Large intestine (tissue), 12 donors: ENCODE measurements at places on chromosomes 11 and 22. TPM values are rescaled to one million over a fixed set of nuclear protein-coding genes. Genes with fewer than 3 reads are reported as not detected.

GRCh38 chr22:20865875-20866445, 7.2 kb downstream of the SNAP29 start:
- DNase-seq: no peak

- no peak for DNase-seq
Measured at GRCh38 chr22:45526768-45527360, 24.2 kb downstream of the FBLN1 start.

DNA sequence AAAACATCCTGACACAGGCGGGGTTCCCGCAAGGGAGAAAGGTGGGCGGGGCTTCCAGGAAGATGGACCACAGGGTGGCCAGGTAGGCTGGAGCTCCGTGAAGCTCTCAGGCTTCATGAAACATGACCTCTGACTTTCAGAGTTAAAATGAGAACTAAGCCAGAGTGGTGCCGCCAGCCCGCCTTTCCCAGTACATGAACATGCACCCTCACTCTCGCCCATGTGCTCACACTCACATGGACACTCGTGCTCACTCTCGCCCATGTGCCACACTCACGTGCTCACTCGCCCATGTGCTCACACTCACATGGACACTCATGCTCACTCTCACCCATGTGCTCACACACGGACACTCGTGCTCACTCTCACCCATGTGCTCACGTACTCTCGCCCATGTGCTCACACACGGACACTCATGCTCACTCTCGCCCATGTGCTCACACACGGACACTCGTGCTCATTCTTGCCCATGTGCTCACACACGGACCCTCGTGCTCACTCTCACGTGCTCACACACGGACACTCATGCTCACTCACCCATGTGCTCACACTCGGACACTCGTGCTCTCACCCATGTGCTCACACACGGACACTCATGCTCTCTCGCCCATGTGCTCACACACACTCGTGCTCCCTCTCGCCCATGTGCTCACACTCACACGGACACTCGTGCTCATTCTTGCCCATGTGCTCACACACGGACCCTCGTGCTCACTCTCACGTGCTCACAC, 10.0 kb downstream of the RNH1 start:
- no peak for DNase-seq

DNA sequence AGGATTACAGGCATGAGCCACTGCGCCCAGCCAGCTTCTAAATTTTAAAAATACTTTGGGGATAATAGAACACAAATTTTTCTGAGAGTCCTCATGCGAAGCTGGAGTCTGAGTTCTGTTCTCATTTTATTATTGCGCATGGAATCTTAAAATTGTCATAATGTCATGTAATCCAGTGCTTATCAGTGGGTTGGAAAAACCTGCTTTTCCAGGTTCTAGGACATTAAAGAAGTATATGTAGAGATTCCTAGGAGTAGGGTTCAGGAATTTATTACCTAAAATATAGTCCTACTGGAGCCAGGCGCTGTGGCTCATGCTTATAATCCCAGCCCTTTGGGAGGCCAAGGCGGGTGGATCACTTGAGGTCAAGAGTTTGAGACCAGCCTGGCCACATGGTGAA, 4.6 kb upstream of the E2F8 start:
- DNase-seq: no peak

- DNase-seq: peak; percentile 40
Measured at GRCh38 chr11:19777039-19777376, 64.4 kb downstream of the NAV2 start.

DNA sequence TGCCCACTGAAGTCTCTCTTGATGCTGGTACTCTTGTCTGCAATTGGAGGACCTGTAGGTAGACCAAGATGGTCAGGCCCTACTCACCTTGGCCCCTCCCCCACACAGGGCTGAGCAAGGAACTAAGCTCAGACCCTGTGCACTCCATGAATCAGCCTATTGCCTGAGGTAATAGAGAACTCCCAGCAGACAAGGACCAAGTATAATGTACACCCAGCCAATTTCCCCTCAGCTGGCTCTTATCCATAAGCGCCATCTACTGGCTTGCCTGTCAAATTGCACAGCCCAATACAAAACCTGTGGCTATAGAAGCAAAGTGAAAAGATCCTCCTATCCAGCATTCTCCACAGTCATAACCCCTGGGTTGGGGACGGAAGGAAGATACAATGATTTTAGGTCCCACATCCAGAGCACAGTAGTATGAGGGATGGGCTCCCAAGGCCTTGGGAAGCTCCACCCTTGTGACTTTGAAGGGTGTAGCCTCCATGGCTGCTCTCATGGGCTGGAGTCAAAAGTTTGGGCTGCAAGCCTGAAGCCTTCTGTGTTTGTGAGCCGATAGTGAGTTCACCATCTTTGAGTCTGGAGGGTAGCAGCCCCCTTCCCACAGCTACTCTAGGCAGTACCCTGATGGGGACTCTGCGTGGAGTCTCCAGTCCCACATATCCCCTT, 56.0 kb downstream of the GLYATL2 start:
- peak; percentile 37 for DNase-seq

- DNase-seq: no peak
Measured at GRCh38 chr11:66555416-66555815, 8.7 kb downstream of the ACTN3 start.

DNA sequence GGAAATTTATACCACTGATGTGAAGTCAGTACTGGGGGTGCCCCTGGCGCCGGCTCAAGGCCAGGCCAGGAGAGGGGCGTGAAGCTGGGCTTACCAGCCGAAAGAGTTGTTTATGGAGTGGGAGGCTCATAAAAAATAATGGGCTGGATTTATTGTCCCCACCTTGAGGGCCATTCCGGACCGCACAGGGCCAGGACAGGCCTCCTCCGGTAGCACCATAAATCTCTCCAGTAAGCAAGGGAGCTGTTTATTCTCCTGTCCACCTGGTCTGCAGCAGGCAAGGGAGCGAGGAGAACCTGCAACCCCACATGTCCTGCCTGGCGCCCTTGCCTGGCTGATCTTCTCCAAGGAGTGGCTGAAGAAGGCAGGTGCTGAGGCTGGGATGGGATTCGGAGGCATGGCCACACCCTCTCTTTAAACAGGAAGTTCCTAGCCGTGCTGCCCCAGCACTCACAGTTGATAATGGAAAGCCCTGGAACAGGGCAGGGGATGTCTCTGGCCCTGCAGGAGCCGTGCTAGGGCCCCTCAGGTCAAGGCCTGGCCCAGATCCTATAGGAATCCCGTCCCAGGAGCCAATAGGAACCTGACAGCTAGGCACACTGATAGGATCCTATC, 65.1 kb downstream of the SCUBE1 start:
- peak; percentile 46 for DNase-seq

- DNase-seq: no peak
Measured at GRCh38 chr11:11841116-11841722, 553 bp upstream of the USP47 start.

GRCh38 chr11:96284917-96285316, 58.1 kb downstream of the MAML2 start:
- no peak for DNase-seq

- DNase-seq: no peak
Measured at GRCh38 chr11:64654958-64655541, 64.0 kb downstream of the SLC22A12 start.

- DNase-seq: no peak
Measured at GRCh38 chr11:26112264-26112663, 219.7 kb upstream of the ANO3 start.

DNA sequence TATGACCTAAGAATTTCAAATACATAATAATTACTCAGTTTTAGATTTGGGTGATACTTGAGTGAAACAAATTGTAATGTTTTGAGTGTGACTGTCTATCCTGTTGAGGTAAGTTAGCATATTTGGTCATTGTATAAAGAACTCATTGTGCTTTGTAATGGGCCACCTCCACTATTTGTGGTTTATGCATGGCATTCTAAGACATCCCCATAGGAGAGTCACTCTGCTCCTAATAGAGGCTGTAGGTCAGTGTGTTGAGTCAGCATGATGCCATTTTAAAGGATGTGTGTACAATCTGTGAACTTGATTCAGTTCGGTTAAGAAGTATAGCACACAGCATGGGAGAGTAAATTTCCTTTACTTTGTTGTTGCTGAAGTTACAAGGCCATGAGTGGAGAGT, 1112.4 kb downstream of the JRKL start:
- no peak for DNase-seq

DNA sequence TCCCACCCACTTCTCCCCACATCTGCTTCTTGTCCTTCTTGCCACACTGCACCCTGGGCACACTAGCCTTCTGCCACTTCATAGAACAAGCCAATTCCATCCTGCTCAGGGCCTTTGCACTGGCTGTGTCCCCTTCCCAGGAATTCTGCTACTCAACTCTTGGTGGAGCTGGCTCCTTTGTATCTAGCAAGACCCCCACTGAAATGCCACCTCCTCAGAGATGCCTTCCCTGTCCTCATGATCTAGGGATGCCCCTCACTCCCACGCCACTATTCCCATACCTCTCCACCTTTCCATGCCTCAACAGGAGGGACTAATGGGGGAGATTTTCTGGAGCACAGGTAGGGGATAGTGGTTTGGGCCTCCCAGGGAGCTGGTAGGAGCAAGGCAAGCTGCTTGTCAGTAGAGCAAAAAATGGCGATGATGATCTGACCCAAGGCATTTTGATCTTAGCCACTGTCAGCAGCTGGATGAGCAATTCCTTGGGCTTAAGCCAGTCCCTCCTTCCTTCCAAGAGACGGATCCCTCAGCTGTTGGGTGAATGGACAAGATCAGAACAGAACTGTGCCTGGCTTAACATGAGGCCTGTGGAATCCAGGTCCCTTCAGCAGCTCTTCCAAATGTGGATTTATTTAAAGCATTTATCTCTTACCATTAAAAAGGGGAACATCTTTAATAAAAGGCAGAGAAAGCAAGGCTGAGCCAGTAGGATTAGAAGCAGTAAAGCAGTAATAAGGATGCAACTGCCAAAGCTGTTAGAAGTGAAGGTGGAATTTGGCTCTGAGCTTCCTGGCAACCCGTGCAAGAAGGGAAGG, 4.0 kb upstream of the PRDM11 start:
- no peak for DNase-seq

- DNase-seq: no peak
Measured at GRCh38 chr22:19424186-19424500, 7.4 kb downstream of the HIRA start.

GRCh38 chr22:38164551-38164918, 17.1 kb downstream of the PLA2G6 start:
- DNase-seq: no peak

- DNase-seq: no peak
Measured at GRCh38 chr11:104061853-104062521, 25.5 kb downstream of the DDI1 start.

GRCh38 chr11:65116370-65117205, 913 bp downstream of the ZNHIT2 start:
- DNase-seq: peak; percentile 57

GRCh38 chr11:3837793-3838192, 3.0 kb downstream of the RHOG start:
- DNase-seq: no peak

Gene TRIM66
- 7.2 TPM for polyA plus RNA-seq

Gene CCDC15
- 2.5 TPM for polyA plus RNA-seq

Gene TXNRD2
- 22.5 TPM for polyA plus RNA-seq

Gene OPCML
- 1.4 TPM for polyA plus RNA-seq

Gene BDNF
- polyA plus RNA-seq: 1.4 TPM

Gene CHST1
- polyA plus RNA-seq: 3.0 TPM

Gene SSH3
- polyA plus RNA-seq: 36.4 TPM

Gene APOL1
- polyA plus RNA-seq: 20.3 TPM

Gene RIC3
- polyA plus RNA-seq: 9.0 TPM

Gene OR6A2
- polyA plus RNA-seq: 0.03 TPM

Gene SLC22A8
- polyA plus RNA-seq: 0.07 TPM

Gene SCGB1C1
- not detected for polyA plus RNA-seq

Gene MS4A2
- polyA plus RNA-seq: 0.07 TPM
